ENCODE measurements at places on chromosomes 16 and 17.

DNA sequence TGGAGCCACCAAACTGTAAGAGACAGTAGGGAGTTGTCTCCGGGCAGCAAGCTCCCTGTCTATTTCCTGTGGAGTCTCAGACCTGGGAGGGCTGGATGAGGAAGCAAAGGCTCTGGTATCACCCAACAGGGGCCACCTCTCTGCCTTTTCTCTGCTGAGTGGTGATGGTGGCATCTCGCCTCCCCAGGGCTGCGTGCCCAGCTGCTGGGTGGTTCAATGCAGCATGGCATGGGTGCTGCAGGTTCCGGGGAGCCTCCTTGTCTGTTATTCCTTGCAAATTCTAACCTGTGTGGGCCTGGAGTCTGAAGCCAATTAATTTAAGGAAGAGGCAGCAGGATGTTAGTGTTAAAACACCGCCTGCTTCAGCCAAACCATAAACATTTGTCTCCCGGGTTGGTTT is 78.2 kb downstream of the CCDC182 start:
- no peak for DNase-seq

GRCh38 chr17:47841488-47842291 is 617 bp upstream of the SCRN2 start:
- no peak for DNase-seq

GRCh38 chr16:77738706-77739558 is 16.6 kb downstream of the NUDT7 start:
- DNase-seq = no peak

GRCh38 chr17:32688221-32688620 is 188.7 kb downstream of the MYO1D start:
- no peak for DNase-seq

DNA sequence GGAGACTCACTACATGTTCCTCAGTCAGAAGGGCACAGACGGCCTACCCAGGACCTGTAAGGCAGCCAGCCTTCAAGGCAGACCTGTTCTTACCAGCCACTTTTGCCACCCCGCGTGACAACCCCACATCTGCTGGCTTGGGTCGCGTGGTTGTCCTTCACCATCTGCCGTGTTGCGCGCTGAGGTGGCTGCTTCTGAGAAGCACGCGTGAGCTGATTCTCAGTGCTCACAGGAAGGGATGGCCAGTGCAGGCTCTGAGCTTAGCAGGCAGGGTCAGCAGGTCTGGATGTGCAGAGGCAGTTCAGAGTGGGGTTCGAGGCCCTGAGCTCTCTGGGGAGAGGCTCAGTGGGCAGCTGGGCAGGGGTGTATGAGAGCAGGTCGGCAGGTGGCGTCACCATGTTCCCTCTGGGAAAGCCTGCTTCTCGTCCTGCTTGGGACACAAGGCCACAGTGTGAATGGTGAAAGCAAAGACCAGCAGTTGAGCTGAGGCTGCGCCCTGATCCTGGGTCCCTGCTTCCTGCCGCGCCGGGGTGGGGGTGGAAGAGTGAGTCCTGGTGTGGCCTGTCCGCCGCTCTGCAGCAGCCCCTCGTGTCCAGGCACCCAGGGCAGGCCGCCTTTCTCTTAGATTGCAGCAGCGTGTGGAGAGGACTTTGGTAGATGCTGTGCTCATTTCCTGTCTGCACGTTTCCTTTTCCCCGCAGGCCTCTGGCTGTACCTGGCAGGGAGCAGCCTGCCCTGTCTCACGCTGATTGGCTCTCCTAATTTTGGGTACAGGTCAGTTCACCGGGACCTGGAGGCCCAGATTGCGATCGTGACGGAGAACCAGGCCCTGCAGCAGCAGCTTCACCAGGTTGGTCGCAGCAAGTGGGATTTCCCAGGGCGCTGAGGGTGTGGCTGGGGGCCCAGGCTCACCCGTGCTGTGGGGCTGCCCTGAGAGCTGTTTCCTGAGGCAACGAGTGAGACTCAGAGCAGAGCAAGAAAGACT is 36.0 kb downstream of the PGS1 start:
- no peak for DNase-seq

Data from progenitor cell of endocrine pancreas (in vitro differentiated cells).